Germinal center (tissue), 1 donor: ENCODE measurements at places on chromosomes 6 and 20.
A peak's percentile ranks its signal among the peaks of the same experiment; 100 is the strongest.

GRCh38 chr6:24924580-24925356 lies 11.0 kb downstream of the RIPOR2 start:
- DNase-seq: no peak

GRCh38 chr6:29617782-29618554 lies 15.0 kb downstream of the GABBR1 start:
- DNase-seq: no peak

GRCh38 chr6:119957195-119957594 lies 607.6 kb upstream of the MAN1A1 start:
- no peak for DNase-seq

GRCh38 chr6:88871498-88871897 lies 91.9 kb downstream of the RNGTT start:
- DNase-seq: no peak

DNA sequence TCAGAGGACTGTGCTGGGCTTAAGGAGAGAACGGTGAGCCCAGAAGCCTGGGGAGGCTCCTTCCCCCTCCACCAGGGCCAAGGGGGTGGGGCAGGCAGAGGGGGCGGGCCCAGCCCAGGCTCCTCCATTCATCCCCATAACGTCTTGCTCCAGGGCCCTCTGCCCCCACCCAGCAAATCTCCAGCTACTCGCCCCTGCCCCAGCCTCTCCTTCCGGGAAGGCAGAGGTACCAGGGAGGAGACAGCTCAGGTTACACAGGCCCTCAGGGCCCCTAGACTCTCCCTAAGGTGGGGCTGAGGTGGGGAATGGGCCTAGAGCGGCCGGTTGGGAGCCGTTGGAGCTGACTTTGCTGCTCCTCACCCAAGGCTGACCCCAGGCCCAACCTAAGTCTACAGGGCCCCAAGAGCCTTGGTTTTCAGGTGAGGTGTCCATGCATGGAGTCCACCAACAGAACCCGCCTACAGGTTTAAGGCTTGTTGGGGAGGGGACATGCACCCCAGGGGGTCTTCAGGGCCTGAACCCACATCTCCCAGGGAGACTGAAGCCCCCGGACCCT lies 1.2 kb downstream of the LAMA5 start:
- no peak for DNase-seq

GRCh38 chr6:92577077-92577719 lies 842.2 kb downstream of the EPHA7 start:
- no peak for DNase-seq

DNA sequence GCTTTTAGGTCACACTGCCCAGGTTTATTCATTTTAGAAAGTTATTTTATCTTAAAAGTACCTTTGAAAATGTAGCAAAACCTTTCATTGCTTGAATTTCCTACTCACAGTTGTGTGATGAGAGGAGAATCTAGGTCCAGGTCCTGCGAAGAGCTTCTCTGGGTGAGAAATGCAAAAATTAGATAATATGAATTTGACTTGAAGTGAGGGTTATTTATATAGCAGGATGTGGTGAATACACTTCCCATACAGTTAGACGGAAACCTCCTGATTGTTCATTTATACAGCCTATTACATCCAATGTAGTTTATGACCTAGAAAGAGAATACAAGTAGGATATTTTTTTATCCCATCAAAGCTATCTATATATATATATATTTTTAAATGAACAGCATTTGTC lies 30.5 kb downstream of the CDKAL1 start:
- DNase-seq: peak; percentile 23
